ENCODE measurements at places on chromosomes 2 and 18. TPM values are rescaled to one million over a fixed set of nuclear protein-coding genes. Genes with fewer than 3 reads are reported as not detected.

DNA sequence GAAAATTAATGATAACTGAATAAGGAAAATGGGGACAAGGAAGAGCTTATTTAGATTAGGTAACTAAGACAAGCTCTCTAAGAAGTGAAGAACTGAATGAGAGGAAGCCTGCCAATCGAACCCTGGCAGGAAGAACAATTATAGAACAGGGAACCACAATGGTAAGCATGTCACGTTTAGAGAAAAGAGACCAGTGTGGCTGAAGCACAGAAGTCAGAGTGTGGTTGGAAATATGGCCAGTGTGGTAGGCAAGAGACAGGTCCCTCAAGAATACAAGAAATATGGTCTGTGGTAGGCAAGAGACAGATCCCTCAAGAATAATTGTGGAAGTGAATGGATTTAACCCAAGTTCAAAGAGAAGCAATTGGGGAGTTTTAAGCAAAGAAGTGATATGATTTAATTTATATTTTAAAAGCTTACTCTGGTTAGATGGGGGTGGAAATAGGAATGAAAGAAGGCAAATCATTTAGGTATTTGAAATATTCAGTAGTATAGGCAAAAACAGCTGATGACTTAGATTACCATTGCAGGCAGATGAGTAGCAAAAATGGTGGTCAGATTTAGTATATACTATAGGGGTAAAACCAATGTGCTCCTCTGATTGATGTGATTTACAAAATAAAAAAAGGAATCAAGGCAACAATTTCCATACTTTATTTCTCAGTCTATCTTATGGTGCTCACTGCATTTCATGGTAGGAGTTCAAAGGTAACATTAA, 38.8 kb upstream of the ERMN start:
- H3K4me3 ChIP-seq: no peak overlapping the region
- H3K4me1 ChIP-seq: no peaks in the 10 kb centered on the region

DNA sequence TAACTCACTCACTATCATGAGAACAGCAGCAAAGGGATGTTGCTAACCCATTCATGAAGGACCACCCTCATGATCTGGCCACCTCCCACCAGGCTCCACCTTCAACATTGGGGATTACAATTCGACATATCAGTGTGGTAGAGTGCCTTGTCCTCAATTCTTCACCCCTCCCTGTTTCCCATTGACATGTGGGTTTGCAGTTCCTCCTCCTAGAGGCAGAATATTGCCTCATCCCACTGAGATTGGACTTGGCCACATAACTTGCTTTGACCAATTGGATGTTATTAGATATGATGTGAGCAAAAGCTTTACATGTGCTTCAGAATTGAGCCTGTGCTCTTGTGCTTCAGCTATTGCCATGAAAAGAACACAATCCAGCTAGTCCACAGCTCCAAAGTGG, 217.0 kb upstream of the CXCR4 start:
- H3K4me1 ChIP-seq: peaks cover 11% of the 10 kb centered on the region
- no peak overlapping the region for H3K27ac ChIP-seq
- H3K4me3 ChIP-seq: no peak overlapping the region
- H3K36me3 ChIP-seq: no peaks in the 10 kb centered on the region
- H3K27me3 ChIP-seq: no peaks in the 10 kb centered on the region

The SALL3 gene
- not detected for total RNA-seq

DNA sequence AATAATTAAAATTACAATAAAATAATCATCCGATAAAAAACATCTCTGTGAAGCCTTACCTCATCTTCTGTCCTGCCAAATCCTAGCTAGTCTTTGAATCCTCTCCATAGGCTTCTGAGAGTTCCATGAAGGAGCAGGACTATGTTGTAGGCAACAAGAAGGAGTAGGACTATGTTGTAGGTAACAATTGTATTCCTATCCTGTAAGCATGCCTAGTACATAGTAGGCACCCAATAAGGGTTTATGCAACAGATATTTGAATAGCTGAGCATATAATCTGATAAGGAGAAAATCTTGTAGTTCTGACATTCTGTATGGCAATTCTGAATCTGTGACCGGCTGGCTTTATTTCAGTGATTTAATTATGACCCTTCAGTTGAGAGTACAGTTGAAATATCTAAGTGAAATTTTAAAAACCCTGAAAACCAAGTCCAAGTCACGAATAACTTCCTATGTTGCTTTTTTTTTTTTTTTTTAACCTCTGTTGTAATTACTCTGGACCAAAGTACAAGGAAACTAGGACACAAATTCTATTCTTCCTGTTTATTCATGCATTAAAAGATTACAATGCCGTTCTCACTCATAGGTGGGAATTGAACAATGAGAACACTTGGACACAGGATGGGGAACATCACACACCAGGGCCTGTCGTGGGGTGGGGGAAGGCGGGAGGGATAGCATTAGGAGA, 27.8 kb downstream of the VWA3B start:
- no peaks in the 10 kb centered on the region for H3K27me3 ChIP-seq
- no peaks in the 10 kb centered on the region for H3K36me3 ChIP-seq
- H3K27ac ChIP-seq: no peak overlapping the region

The TMEM237 gene
- total RNA-seq: 38.8 TPM

The MSTN gene
- 26.2 TPM for total RNA-seq

The SERPINB13 gene
- not detected for total RNA-seq

DNA sequence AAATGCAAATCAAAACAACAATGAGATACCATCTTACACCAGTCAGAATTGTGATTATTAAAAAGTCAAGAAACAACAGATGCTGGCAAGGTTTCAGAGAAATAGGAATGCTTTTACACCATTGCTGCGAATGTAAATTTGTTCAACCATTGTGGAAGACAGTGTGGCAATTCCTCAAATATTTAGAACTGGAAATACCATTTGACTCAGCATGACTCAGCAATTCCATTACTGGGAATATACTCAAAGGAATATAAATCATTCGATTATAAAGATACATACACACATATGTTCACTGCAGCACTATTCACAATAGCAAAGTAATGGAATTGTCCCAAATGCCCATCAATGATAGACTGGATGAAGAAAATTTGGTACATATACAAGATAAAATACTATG, 516.7 kb downstream of the ERBB4 start:
- no peaks in the 10 kb centered on the region for H3K36me3 ChIP-seq
- no peak for DNase-seq
- no peak overlapping the region for H3K27ac ChIP-seq
- H3K4me1 ChIP-seq: no peaks in the 10 kb centered on the region

- DNase-seq: no peak
- H3K27me3 ChIP-seq: no peaks in the 10 kb centered on the region
- H3K4me1 ChIP-seq: no peaks in the 10 kb centered on the region
- H3K36me3 ChIP-seq: no peaks in the 10 kb centered on the region
These were observed 34.9 kb downstream of the G6PC2 start for GRCh38 chr2:168935810-168936581.

DNA sequence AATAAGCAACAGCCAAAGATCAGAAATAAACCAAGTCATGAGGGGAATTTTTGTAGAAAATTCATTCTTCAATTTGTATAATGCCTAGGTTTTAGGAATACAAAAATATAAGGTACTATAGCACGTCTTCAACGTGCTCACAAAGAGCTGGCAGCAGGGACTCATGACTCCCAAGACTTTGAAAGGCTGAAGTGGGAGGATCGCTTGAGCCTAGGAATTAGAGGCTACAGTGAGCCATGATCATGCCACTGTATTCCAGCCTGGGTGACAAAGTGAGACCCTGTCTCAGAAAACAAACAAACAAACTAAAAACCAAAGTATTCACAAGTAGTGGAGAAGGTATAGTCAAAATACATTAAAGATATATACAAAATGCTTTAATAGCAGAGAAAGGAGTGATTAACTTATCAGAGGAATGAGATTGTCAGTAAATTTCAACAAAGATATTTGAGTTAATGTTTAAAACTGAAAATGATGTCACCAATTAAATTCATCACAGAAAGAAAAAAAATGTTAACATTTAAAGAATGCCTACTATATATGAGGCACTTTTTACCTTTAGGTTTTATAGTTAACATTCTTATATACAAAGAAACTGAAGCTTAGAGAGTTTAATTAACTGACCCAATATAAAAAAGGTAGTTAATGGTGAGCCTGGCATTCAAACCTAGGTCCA, 3.2 kb downstream of the WDR33 start:
- H3K4me3 ChIP-seq: no peak overlapping the region
- H3K36me3 ChIP-seq: no peaks in the 10 kb centered on the region
- no peak for DNase-seq
- peaks cover 6% of the 10 kb centered on the region for H3K4me1 ChIP-seq
- H3K27ac ChIP-seq: no peak overlapping the region

GRCh38 chr2:21804151-21804550, 680.4 kb downstream of the TDRD15 start:
- H3K4me1 ChIP-seq: no peaks in the 10 kb centered on the region
- no peaks in the 10 kb centered on the region for H3K27me3 ChIP-seq
- no peak overlapping the region for H3K27ac ChIP-seq

The HMSD gene
- not detected for total RNA-seq

DNA sequence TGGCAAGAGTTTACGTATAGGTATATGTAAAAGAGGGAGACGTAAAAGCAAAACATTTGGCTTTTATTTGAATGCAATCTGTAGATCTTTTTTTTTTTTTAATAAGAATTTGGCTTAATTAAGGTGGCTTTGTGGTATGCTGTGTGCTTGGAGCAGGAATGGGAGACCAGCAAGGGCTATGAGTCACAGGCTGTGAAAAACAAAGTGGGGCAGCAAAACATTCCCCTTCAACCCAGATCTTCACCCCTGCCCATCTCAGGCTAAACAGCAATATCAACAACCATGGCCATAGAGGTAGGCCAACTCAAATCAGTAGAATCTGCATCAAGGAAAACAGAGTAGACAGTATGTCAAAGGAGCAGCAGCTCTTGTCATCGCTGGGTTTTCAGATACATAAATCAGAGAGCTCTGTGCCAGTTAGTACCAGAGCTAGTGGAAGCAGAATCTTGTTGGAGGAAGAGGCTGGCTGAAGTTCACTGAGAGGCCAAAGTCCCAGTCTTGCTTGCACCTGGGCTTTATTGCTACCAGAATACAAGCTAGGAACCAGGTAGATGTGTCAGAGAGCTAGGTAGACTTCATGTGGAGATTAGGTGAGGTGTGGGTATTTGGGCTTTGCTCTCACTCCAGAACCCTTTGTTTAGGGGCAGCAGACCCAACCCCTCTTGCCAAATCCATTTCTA, 191.5 kb upstream of the FANCL start:
- H3K4me3 ChIP-seq: no peak overlapping the region
- no peak for DNase-seq
- no peaks in the 10 kb centered on the region for H3K36me3 ChIP-seq
- peaks cover under 1% of the 10 kb centered on the region for H3K4me1 ChIP-seq

DNA sequence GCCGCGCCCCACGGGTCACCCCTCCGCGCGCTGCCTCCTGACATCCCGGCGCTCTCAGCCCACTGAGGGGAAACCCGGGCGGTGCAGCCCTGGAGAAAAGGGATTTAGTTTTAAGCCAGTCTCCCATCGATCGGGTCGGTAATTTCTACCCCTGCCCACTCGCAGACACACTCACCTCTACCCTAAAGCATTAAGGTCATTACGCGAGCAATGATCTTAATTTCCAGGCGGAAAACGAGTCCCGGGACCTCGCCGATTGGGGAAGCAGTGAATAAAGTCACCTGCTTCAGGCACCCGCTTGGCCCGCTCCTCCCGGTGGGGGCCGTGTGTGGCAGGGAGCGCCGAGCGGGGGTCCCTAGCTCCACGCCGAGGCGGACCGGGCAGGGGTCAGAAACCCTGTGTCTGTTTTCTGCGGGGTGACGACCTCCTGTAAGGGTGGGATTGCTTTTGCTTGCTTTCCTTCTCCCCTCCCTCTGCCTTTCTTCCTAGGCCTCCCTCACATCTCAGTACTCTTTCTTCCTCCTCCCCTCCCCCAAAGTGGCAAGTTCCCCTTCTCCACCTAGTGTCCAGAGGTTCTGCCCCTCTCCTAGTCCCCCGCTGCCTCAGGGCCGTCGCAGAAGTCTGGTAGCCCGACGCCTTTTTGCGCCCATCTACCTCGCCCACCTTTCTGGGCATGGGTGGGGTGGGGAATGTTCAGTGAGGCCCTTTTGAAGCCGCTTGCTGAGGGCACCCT, 142.6 kb downstream of the MEIS1 start:
- H3K27ac ChIP-seq: no peak overlapping the region
- peak; percentile 30 for DNase-seq
- H3K36me3 ChIP-seq: no peaks in the 10 kb centered on the region
- H3K4me3 ChIP-seq: peak overlapping the region; percentile 9
- peaks cover 65% of the 10 kb centered on the region for H3K27me3 ChIP-seq
- H3K4me1 ChIP-seq: peaks cover 36% of the 10 kb centered on the region

The ACKR3 gene
- 22.2 TPM for total RNA-seq

Measured in muscle of leg (tissue), 16 donors.